GDM1 (cell line): ENCODE measurements at places on chromosomes 3 and 15.

DNA sequence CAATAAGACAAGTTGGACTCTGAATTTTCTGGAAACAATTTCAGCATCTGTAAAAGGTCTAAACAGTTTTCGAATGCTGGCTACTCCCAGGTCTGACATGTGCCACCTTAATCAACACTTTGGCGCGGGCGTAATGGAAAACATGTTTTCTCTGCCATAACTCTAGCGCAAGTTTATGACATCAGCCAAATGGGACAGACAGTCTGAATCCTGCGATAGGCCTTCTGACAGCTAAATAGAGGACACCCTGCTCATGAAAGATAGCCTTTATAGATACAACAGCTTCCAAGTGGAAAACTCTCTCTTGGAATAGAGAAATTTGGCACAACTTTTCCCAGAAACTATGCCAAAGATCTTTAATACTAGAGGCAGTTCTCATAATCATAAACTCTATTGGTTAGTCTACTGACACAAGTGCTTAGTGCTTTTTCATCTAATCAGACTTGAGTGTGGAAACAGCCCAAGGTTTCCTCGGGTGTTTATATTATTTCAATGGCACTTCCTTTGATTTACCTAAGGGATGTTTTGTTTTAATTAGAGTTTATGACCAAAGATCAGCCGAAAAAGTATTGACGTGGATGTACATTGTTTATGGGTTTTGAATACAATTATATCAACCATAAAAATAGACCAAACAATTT, 120.1 kb upstream of the DPH6 start:
- no peak for DNase-seq

GRCh38 chr15:60935130-60935529, 294.0 kb downstream of the RORA start:
- DNase-seq = no peak

GRCh38 chr3:42118762-42119361, 27.7 kb downstream of the TRAK1 start:
- DNase-seq = peak; percentile 26

GRCh38 chr3:127214975-127215374, 22.0 kb downstream of the PRR23E start:
- DNase-seq = no peak

- no peak for DNase-seq
Measured at GRCh38 chr3:13077431-13078162, 4.4 kb upstream of the IQSEC1 start.

DNA sequence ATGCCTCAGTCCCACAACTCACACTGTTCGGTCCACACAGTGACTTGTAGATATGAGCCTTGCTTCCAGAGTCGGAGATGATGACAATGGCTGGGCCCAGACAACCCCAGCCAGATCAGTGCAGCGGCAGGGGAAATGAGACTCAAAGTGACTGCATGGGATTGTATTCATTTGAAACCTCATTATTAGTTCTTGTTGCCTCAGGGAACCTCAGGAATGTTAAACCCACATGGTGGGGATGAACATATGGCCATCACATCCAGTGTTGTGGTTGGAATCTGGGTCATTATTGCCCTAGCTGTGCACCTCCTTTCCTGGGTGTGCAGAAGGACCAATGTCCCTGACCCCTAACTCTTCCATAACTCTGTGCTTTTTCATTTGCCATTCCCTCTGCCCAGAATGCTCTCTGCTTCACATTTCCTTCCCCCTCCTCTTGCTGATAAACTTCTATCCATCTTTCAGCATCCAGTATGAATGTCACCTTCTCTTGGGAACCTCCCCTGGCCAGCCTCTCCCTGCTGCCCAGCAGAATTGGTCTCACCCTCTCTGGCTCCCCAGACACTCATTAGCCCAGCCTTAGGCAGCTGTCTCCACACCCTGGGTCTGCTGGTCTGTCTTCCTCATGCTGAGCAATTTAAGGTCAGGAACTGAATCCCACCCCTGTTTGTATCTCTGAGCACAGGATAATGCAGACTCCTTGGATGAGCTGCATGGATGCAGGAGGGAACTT, 67.0 kb upstream of the TNFAIP8L3 start:
- DNase-seq = no peak

GRCh38 chr15:50261981-50262380, 3.5 kb downstream of the HDC start:
- no peak for DNase-seq

DNA sequence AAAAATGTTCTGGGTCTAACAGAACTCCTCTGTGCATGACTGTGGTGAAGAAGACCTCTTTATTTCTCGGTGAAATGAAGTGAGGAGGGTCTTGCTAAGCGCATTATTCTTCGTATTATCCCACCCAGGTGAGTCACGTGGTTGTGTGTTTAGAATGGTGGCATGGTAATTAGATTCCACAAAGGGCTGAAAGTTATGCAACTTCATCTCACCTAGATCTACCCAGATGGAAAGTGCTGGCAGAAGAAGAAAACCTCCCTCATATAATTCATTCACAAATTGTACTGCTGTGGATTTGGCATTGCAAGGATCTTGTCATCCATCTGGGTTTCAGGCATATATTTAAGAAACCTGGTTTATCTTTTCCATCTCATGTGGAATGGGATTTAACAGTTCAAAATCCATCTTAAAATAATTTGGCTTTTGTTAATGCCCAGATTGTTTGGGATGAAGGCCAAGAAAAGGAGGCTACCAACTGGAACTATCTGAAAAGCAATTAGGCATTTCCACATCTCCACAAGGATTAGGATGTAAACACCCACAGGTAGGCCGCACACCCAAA, 175.3 kb downstream of the PLCL2 start:
- no peak for DNase-seq

DNA sequence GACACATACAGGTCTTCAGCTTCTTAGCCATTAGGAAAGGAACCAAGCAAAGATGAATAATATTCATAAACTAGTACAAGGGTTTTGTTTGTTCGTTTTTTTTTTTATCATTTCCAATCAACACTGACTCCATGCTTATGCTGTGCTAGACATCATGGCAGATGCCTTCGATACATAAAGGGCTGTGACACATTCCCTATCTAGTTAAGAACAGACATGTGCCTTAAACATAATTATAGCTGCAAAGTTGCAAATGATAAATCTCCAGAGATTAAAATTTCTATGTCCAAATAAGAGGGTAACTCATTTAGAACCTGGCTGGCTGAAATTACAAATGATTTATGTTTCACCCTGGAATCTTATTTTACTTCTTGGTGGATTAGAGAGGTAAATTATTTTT, 386.4 kb downstream of the LSAMP start:
- no peak for DNase-seq

- DNase-seq = peak; percentile 45
Measured at GRCh38 chr3:169811631-169812331, 889 bp upstream of the LRRIQ4 start.

DNA sequence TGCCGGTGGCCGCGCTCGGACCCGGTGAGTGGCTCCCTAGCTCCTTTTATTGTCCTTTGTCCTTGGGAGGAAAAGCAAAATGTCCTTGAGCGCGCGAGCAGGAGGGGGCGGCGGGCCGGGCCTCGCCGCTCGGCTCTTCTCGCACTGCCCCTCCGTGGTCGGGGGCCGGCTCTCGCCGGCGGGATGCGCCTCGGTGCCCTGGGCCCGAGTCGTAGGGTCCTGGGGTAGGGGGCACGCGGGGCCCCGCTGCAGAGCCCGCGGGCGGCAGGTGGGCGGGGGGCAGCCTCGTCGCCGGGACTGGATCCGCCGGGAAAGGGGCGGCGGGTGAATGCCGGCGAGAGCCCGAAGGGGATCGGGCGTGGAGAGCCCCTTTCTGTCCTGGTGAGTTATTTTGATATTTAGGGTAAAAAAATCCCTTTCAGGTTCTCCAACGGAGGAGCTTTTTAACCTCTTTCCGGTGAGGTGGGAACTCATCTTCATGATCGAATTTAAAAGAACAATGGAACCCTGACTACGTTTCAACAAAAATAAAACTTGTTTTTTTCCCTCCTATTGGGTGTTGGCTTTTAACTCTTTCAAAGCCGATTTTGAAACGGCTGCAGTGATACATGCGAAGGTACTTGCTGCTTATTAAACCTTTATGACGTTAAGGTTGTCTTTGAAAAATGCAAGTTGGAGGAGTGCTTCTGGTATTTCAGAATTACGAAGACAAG, 16.8 kb upstream of the CHD2 start:
- DNase-seq = no peak

DNA sequence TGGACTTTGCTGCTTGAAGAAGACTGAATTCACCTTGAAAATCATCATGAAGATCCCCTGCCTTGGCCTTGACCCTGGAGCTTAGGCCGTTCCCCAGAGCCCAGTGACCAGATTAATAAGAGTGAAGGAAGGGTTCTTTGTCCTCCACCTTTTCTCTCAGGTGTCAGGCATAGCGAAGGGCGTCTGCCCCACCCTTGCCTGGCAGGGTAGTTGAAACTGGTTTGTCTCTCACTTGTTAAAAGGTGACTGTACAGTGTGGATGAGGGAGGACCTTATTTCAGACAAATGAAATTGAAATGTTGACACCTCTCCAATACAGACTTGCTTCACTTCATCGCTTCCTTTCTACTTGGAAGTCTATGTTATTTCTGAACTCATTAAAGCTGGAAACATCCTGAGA, 223.7 kb upstream of the BHLHE40 start:
- DNase-seq = no peak

DNA sequence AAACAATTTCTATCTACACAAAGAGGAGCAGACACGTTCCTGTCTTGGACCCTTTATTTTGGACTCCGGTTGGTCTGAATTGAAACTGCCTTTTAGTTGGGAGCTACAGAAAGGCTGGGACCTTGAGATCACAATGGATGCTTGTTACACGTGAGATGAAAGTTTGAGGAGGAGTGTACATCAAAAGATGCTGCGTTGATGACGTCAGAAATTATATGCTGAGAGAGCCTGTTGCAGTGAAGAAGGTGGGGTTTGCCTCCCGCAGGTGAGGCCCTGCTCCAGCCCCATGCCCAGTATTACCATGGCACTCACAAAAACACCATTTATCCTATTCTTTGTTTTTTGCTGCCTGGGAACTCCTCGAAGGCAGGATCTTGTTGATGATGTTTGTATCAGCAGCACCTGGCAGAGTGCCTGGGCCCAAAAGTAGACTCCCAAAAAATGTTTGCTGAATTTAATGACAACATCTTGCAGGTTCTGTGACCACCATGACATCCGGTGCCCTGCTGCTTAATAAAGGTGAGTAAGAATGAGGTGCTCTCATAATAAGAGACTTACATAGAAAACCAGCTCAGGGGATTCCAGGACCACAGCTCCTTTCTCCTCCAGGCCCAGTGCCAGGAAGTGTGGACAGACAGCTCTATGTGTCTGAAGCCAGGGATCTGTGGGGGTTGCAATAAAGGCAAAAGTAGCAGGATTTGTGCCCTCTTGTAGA, 136.1 kb upstream of the UBE2E1 start:
- DNase-seq = no peak
